ENCODE measurements at places on chromosomes 1 and 21.

GRCh38 chr1:161999301-162000052 lies 24.2 kb downstream of the OLFML2B start:
- DNase-seq, result no peak

GRCh38 chr1:15323989-15324868 lies 77.2 kb downstream of the FHAD1 start:
- DNase-seq, result no peak

DNA sequence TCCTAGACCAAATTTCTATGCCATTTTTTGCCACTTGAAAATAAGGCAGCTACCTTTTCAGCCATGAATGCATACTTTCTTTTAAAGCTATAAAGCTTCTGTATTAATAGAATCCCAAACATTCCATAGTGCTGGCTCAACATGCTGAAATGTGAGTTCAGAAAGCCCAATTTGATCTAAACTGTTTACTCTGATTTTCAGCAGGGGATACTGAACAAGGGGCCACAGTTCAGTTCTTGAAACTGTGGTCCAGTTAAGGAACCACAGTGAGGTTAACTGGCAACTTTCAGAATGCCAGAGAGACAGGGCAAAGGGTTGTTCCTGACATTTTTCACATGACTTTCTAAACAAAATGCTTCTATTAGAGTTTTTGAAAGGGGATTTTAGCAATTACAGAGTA lies 85.7 kb upstream of the COL11A1 start:
- no peak for DNase-seq

GRCh38 chr21:44013380-44014088 lies 1.4 kb downstream of the TRAPPC10 start:
- DNase-seq, result peak; percentile 24

- DNase-seq, result no peak
Observed at GRCh38 chr1:93612510-93612909, 69.1 kb downstream of the BCAR3 start.

GRCh38 chr1:203395751-203396150 lies 44.8 kb upstream of the FMOD start:
- no peak for DNase-seq

GRCh38 chr1:153242160-153242559 lies 17.3 kb upstream of the LORICRIN start:
- DNase-seq, result no peak

DNA sequence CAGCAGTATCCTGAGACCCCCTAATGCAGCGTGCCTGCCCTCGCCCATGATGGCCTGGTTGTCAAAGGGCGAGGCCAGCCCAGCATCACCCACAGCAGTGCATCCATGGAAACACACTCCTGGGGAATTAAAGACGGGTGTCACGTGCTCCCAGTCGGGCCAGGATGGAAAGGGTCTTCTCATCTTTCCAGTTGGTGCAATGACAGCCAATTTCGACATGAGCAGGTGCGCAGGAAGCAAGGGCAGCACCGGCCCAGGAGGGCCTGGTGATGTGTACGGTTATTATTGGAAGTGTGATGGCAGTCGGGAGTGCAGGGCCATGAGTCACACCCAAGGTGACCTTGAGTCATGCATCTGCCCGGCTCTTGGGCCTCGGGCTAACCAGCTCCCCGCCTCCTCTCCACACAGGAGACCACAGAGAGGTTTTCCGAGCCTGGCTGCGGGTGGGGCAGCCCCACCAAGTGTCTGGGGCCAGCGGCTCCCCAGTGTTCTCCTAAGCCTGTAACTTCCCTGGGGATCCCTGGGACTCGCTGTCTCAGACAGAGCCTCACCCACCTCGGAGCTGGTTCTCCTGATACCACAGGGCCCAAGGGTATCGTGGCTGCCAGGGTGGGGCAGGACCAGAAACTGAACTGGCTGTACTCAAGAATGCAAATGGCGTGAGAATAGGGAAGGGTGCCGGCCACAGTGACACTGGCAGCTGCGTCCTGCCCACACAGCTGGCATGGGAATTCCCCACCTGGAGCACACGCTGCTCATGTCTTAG lies 119.8 kb downstream of the SIK1 start:
- no peak for DNase-seq

DNA sequence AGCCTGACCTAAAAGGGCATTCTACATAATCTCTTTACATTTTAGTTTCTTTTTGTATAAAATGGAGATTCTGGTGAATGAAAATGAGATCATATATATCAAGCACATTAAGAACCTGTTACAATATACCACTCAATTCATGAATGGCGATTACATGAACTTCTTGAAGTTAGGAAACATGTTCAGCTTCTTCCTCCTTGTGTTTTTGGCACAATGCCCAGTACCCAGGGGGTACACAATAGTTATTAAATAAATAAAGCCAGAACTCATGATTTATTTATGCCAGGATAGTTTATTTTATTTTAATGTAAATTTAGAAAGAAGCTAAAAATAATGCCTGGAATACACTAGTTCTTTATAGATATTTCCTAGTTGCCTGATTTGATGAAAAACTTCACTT lies 186.0 kb upstream of the PTGFR start:
- DNase-seq, result no peak

GRCh38 chr1:200298242-200298641 lies 111.6 kb downstream of the ZNF281 start:
- no peak for DNase-seq

- no peak for DNase-seq
Observed at GRCh38 chr1:17877896-17878295, 122.8 kb downstream of the ACTL8 start.

- DNase-seq, result no peak
Observed at GRCh38 chr21:35294231-35294898, 245.3 kb upstream of the RUNX1 start.

GRCh38 chr1:69648486-69648885 lies 80.8 kb downstream of the LRRC7 start:
- DNase-seq, result no peak

- DNase-seq, result no peak
Observed at GRCh38 chr1:235993652-235994051, 71.2 kb downstream of the NID1 start.

- DNase-seq, result no peak
Observed at GRCh38 chr1:59290193-59290949, 6.5 kb upstream of the FGGY start.

DNA sequence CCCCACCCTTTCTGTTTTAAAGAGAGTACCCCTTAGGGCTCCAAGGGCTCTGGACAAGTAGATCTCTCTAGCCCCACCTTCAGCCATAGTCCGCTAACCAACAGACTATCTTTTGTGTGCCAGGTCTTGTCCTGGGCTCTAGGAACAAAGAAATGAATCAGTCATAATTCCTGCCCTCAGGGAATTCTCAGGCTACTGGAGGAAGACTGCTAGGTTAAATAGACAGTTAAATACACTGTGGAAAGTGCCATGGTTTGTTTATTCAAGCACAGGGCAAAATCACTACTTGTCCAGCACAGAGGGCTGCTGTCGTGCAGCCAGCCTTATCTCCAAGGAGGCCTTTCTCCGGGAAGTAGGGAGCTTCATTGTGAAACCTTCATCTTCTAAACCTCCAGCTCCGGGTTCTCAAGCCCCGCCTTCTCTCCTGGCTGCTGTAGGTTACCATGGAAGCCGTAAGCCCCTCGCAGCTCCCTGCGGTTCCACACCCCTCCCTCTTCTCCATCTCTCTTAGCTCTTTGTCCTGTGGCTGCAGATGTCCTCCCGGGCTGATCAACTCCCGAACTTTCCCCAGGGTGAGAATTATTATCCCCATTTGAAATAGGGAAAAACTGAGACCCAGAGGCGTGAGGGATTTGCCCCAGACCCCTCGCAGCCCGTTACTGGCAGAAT lies 29.8 kb downstream of the SHISAL2A start:
- no peak for DNase-seq

DNA sequence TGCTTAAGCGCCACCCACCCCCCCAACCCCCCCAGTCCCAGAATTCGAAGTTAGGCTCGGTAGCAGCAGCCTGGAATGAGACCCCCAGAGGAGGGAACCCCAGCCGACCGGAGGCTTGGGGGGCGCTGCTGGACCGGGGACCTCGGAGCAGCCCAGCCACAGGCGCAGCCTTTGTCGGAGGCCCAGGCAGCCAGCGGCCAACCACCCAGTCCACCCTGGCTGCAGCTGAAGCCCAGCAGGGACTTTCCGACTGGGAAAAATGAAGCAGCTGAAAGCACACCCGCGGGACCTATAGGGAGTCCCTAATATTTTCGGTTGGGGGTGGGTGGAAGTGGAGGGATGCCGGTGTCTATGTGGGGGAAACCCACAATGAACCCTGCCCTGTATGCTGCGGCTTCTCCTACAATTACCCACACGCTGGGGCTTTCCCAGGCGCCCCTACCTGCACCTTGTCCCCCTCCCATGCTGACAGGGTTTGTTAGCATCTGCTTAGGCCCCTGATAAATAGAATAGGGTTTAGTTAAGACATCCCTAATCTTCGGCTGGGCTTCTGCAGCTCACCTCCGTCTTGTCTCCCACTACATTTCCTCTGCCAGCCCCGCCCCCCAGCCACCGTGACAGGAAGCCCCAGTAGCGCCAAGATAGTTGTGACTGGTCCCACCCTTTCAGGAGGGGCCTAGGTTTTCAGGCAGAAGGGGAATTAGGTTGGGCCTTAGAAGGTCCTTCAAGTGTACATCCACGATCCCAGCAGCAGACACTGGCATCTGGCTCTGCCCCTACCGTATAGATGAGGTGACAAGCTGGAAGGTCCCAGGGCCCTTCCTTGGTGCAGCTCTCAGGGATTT lies 838 bp downstream of the CCDC28B start:
- DNase-seq, result peak; percentile 84

GRCh38 chr1:21904704-21905520 lies 32.2 kb downstream of the HSPG2 start:
- DNase-seq, result no peak

DNA sequence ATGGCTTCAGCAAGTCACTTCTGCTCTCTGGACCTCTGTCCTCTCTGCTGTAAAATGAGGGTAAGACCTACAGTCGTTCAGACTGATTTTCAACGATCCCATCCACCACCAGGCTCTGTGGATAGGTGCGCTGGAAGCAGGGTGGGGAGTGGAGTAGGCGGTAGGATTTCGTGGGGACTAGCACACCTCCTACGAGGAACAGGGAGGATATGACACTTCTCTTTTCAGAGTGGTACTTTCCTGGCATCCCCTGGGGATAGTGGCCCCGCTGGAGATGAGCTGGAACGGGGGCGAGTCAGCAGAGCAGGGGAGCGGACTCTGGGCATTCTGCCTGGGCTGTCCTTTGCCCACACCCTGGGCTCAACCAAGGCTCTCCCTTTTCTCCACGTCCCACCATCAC lies 17.7 kb downstream of the ETNK2 start:
- no peak for DNase-seq

- DNase-seq, result no peak
Observed at GRCh38 chr21:10521091-10521598, at the start of gene TPTE. TSS of gene TPTE (plus strand) at chr21:10521583. CDS start at chr21:10538724, 17,141 bp downstream.

GRCh38 chr1:209805341-209805781 lies 581 bp downstream of the IRF6 start:
- DNase-seq, result no peak

DNA sequence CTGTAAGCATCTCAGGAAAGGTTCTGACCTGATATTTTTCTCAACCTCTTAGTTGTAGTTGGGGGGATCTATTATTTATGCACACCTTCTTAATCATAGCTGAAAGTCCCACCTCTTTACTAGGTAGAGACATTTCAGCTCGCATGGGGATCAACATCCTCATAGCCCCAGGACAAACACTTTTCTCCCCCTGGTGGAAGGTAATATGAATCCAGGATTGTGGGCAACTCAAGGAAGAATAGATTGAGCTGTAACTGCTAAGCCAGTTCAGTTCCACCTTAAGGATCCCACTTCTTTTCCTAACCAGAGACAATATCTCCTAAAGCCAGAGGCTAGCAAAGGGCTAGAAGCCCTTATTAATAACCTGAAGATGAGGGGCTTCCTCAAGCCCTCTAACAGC lies 25.4 kb upstream of the SMYD3 start:
- DNase-seq, result no peak

DNA sequence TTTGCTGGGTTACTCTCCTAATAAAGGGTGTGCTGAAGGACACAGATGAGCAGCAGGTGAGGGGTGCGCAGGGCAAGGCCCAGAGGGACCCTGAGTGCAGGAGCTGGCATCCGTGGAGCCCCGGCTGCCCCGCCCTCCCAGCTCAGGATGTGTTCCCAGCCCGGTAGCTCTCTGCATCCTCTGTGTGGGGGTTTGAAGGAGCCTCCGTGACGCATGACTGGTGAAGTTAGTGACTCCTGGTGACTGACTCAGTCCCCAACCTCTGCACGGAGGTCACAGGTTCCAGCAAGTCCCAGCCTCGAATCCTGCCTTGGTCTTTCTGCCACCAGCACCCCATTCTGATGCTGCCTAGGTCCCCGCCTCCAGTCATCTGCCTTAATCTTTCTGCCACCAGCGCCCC lies 21.6 kb upstream of the TSPEAR start:
- DNase-seq, result no peak

DNA sequence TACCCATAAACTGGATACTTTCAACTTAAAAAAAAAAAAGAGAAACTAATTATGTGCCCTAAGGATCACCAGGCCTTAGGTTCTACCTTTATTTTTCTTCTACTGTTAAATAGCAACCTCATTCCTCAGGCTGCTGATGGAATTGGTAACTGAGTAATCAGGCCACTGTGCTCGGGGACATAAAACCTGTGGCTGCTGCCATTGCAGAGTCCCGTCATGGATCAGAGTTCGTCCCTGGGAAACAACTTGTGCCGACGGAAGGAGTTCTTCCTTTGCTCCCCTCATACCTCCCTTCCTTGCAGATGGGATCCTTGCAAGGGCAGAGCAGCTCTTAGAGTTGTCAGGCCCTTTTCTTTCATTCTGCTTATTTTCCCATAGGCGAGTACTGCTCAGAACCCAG lies 123.6 kb downstream of the PBX1 start:
- DNase-seq, result no peak

GRCh38 chr1:173429471-173430402 lies 47.4 kb upstream of the PRDX6 start:
- DNase-seq, result peak; percentile 61

GRCh38 chr1:232904566-232904965 lies 45.8 kb upstream of the NTPCR start:
- no peak for DNase-seq

- no peak for DNase-seq
Observed at GRCh38 chr1:156626079-156626438, 6.8 kb downstream of the HAPLN2 start.

- no peak for DNase-seq
Observed at GRCh38 chr1:183936791-183937190, 100.7 kb downstream of the COLGALT2 start.

GRCh38 chr21:34545079-34545884 lies 33.3 kb upstream of the KCNE1 start:
- no peak for DNase-seq

DNA sequence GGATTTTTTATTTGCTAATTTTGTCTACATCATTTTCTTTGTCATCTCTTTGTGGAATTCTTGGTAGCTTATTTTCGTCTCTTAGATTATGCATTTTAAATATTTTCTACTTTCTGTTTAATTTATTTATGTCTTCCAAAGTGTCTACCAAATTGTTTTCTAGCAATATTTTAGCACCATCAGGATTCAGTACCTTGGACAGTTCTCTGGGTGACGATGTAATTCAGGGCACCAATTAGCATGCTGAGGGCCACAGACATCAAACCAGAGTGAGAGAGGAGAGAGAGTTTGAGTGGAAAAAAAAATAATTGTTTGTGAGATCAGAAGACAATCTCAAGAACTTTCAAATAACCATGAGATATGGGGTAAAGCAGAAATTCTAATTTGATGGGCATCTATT lies 169.8 kb upstream of the CXADR start:
- DNase-seq, result no peak
